Dermis blood vessel endothelial cell (primary cell): ENCODE measurements at places on chromosomes 7 and 10. TPM values are rescaled to one million over a fixed set of nuclear protein-coding genes. Genes with fewer than 3 reads are reported as not detected.

GPR22 gene
- 0.17 TPM in 1 of 2 replicates, not detected in the other for total RNA-seq

SEPTIN7 gene
- total RNA-seq, result 193 and 369 TPM in 2 replicates

SPDYE11 gene
- total RNA-seq, result not detected in 2 replicates

CYP3A5 gene
- total RNA-seq, result not detected in 2 replicates

ASB10 gene
- total RNA-seq, result not detected in 2 replicates

TRIM56 gene
- 19.6 and 28.0 TPM in 2 replicates for total RNA-seq

PDE1C gene
- 0.19 and 1.2 TPM in 2 replicates for total RNA-seq

FKBP6 gene
- total RNA-seq, result not detected in 2 replicates

ACBD5 gene
- total RNA-seq, result 25.0 and 25.5 TPM in 2 replicates

INPP5F gene
- 12.9 and 20.8 TPM in 2 replicates for total RNA-seq

OR2A2 gene
- total RNA-seq, result not detected in 2 replicates

NEUROG3 gene
- not detected in 2 replicates for total RNA-seq

FAM25G gene
- total RNA-seq, result not detected in 2 replicates

CLCN1 gene
- total RNA-seq, result not detected in 2 replicates

SDK1 gene
- 0.23 and 0.34 TPM in 2 replicates for total RNA-seq

FAM171A1 gene
- 40.0 and 55.9 TPM in 2 replicates for total RNA-seq

ANKRD30A gene
- total RNA-seq, result not detected in 2 replicates

TYSND1 gene
- 6.8 and 7.1 TPM in 2 replicates for total RNA-seq

STOX1 gene
- 0.33 and 0.34 TPM in 2 replicates for total RNA-seq

BAMBI gene
- total RNA-seq, result 2.4 and 3.8 TPM in 2 replicates
